AG10803 (cell line): ENCODE measurements at places on chromosomes 12 and 14.

- no peak for DNase-seq
These were observed 10.7 kb downstream of the PRKCH start for GRCh38 chr14:61331992-61332657.

DNA sequence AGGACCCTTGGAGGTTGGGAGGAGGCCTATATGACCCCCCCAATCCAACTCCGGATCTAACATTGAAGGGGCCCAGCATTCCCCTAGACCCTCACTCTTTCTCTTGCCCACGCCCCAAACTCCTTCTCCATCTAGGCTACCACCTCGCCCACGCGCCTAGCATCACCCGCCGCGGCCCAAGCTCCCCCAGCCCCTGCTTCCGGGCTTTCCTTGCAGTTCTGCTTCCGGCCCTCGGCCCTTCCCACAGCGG lies 445 bp downstream of the CERS5 start:
- DNase-seq = no peak

DNA sequence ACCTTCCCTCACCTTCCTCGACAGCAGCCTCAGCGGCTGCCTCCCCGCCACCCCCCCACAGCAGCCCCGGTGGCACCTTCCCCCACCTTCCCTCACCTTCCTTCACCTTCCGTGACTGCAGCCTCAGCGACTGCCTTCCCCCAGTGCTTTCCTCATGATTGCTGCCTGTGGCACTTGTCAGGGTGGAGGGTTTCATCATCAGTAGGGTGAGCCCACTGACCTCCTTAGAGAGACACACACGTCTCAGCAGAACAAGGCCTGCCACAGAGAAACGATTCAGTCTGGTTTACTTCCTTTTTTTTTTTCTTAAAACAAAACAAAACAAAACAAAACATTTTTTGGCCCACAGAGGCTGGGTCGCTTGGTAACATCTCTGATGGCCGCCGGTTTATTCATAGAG lies 75.0 kb downstream of the EP400 start:
- no peak for DNase-seq

- no peak for DNase-seq
These were observed at the start of gene AP4S1 for GRCh38 chr14:31025367-31026076. TSS of gene AP4S1 (plus strand) at chr14:31025649. CDS start at chr14:31066197, 40,548 bp downstream.

GRCh38 chr14:106738075-106738474 lies 1211.7 kb downstream of the TMEM121 start:
- DNase-seq = no peak
